Right hindlimb (tissue), 1 donor: ENCODE measurements at places on chromosomes 7 and 10.

- no peak for DNase-seq
These were observed 777.7 kb downstream of the PHTF2 start for GRCh38 chr7:78576236-78576635.

DNA sequence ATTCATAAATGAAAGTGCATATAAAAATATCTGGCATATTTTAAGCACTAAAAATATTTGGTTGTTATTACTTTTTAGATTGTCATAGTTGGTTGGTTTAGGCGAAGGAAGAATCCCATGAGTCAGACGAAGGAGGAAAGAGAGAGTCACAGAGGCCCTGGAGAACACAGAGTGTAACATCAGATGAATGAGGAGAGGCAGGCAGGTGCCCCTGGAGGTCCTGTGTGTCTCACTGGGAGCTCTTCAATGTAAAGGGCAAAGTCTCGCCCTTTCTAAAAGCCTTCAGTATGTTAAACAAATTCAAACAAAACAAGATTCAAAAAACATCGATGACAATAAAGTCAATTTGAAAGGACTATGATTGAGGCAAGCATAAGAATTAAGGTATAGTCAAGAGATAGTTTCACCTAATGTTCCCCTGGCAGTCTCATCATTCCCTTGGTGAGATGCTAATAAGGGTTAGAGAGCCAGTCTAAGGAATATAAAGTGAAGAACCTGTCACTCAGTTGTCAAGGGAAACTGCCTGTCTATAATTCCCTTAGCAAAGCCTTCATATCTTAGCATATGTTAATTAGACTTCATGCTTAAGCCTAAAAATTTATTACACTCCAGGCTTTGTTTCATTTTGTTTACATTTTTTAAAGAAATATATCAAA is 194.3 kb downstream of the TPK1 start:
- no peak for DNase-seq

DNA sequence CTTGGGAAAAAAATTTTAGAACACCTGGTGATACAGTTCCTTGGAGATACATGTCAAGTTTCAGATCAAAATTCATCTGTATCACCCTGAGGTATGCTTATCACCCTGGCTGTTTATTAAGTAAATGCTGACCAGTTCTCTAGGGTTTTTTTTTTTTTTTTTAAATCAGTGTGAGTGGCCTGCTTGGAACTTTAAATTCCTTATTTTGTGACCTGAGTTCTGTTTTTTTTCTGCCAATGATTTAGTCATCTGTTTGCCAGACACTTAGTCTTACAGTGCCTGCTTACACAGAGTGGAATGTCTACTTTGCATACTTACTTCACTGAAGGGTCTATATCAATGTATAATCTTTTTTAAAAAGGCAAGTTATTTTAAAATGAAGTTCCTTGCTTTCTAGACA is 1.8 kb downstream of the TSPAN13 start:
- no peak for DNase-seq

- peak; percentile 24 for DNase-seq
These were observed 290.8 kb downstream of the NXPH1 start for GRCh38 chr7:8724080-8724718.

- DNase-seq, result no peak
These were observed 28.5 kb downstream of the CHCHD3 start for GRCh38 chr7:133053321-133053891.

DNA sequence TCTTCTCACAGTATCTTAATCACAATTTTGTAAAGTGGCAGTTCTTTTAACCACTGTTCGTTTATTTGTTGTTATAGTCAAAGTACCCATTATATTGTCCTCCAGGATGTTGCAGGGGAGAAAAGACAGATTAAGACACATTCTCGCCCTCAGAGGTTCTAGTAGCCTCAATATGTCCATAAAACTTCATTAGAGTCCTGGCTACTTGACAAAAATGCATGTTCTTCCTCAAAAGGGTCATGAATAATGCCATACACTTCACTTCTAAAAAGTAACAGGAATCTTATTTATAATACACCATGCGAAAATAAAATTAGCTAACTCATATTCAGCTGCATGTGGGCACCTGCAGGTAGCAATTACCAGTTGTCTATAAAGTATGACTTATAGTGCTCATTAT is 109.3 kb upstream of the ANK3 start:
- no peak for DNase-seq

DNA sequence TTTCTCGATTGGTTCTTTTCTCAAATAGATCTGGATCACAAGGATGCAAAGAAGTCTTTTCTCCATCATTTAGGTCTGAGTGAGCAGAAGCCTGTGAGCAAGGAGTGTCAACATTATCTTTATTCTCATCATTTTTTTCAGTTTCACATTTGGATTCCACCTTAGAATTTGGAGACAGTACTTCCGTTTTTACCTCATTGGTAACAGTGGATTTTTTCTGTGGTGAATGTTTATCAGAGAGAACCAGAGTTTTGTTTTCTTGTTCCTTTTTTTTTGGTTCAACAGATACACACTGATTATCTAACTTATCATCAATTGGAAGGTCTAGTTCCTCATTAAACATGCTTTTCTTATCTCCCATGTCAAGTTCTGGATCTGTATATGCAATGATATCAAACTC is 151.3 kb downstream of the GALNT11 start:
- DNase-seq, result no peak

DNA sequence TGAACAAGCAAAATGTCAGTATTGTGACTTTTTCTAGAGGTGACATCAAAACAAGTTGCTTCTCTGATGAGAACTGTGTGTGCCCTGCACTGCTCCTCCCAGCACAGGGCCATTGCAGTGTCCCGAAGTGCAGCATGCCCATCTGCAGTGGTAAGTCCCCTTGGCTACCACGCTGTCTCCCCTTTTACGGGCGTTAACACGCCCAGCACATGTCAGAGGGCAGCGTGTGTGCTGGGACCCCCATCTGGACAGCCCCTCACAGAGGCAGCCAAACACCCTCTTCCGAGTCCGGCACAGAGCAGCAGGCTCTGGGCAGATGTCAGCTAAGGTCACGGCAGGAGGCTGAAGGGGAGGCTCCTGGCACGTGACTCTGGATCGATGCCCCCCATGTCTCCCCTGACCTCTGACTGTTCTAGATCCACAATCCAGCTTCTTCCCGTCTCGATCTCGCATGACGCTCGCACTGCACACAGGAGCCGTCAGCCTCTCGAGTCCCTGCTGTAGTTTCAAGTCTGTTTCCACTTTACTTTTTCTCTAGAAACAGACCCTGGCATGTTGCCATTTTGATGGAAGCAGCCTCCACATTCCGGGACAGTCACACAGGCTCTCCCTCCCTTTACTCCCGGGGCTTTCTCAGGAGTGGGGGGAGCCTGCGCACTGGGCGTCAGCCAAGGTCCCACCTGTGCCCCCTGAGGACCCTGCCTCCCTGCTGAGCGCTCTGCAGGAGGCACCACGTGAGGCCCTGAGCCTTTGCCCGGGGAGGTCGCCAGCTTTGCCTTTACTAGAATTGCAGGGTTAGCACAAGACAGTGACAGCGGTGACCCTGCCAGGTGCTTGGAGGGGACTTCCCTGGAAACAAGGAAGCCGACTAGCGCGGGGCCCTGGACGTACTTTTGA is 133.8 kb downstream of the TCERG1L start:
- peak; percentile 30 for DNase-seq

DNA sequence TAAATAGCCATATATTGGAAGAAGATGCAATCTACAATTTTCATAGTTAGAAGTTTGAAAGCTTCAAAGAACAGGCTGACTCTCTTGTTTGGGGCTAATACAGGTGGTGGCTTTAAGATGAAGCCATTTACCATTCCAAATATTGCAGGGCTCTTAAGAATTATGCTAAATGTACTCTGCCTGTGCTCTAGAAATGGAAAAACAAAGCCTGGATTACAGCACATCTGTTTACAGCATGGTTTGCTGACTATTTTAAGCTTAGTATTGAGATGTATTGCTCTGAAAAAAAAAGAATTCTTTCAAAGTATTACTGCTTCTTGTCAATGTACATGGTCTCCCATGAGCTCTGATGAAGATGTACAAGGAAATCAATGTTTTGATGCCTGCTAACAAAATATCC is 34.2 kb downstream of the AGMO start:
- no peak for DNase-seq

DNA sequence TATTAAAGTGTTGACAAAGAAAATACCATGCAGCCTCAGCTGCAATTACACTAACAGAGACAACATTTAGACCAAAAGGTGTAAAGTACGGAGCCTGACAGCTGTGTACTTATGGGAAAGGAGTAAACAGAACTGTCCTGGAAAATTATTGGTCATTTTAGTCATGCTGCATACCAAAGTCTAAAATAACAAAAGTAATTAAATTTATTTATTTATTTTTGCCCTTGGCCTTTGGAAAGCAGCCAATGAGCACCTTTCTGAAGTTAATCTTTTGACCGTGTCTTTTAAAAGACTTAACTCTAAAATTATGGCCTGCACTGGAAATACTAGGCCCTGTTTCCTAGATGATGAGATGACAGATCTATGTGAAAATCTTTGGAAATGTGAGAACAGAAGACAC is 597.6 kb downstream of the NXPH1 start:
- DNase-seq, result no peak

- DNase-seq, result no peak
These were observed 63.6 kb downstream of the MARCHF5 start for GRCh38 chr10:92354587-92354986.

DNA sequence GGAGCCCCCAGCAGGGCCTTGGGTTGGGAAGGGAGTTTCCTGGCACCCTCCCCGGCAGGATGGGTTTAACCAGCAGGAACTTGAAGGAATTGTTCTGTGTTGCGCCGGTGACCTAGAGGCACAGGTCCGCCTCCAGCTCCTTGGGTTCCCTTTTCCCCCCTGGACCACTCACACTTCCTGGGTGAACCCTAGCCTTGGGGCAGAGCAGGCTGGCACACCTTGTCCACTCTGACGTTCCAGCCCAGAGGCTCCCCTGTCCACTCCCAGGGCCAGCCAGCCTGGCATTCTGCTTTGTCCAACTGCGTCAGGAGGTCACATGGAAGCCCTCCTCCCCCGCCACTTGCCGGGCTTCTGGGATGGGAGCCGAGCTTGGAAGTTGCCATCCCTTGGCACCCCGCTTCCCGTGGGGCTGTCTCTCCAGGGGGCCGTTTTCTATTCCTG is 25.8 kb downstream of the TMEM120A start:
- peak; percentile 19 for DNase-seq

- no peak for DNase-seq
These were observed 87.2 kb upstream of the DUSP5 start for GRCh38 chr10:110410329-110411046.

DNA sequence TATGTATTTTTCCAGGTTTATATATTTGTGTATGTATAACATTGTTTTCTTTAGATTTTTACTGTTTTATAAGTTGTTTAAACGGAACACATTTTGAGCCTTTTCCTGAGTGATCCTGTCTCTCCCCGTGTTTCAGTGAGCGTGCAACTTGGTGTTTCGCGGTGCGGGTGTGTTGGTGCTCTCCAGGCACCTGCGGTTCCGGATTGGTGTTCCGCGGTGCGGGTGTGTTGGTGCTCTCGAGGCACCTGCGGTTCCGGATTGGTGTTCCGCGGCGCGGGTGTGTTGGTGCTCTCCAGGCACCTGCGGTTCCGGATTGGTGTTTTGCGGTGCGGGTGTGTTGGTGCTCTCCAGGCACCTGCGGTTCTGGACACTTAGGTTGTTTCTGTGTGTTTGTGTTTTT is 20.6 kb downstream of the DYNC2I1 start:
- no peak for DNase-seq

GRCh38 chr10:108112218-108112617 is 947.7 kb upstream of the SORCS1 start:
- DNase-seq, result no peak

- no peak for DNase-seq
These were observed 595.2 kb downstream of the AUTS2 start for GRCh38 chr7:70193514-70193913.

DNA sequence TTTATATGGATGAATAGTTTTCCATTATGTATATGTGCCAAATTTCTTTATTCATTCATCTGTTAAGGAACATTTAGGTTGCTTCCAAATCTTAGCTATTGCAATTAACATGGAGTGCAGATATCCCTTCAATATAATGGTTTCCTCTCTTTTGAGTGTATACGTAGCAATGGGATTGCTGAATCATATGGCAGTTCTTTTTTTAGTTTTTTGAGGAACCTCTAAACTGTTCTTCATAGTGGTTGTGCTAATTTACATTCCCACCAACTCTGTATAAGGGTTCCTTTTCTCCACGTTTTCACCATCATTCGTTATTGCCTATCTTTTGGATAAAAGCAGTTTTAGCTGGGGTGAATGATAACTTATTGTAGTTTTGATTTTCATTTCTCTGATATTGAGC is 46.5 kb downstream of the FAS start:
- no peak for DNase-seq

DNA sequence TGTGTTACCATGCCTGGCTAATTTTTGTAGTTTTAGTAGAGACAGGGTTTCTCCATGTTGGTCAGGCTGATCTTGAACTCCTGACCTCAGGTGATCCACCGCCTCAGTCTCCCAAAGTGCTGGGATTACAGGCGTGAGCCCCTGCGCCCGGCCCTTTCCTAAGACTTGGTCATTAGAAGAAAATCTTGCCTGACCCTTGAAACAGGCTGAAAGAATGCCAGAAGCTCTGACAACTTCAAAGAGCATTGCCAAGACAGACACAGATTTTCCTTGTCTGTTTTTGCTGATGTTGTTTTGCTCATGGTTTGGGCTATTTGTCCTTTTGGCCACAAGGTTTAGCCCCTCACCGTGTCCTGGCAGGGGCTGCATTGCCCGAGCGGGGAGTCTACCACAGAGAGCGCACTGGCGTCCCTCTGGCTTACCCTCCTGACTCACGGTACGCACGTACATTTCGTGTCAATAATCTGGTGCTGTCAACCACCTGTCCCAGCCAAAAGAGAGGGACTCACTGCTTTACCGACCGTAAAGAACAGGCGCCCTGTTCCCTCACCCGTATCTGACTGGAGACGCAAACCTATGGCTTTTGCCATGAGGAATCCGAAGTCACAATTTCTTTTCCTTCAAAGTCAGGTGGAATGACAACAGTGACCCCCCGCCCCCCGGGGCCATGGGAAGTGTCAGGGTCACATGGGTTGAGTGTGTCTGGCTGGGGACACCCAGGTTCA is 10.1 kb upstream of the INPP5A start:
- peak; percentile 17 for DNase-seq

GRCh38 chr7:12754179-12754578 is 66.7 kb downstream of the ARL4A start:
- DNase-seq, result no peak

- DNase-seq, result no peak
These were observed 851 bp downstream of the KIFBP start for GRCh38 chr10:68989317-68989990.

DNA sequence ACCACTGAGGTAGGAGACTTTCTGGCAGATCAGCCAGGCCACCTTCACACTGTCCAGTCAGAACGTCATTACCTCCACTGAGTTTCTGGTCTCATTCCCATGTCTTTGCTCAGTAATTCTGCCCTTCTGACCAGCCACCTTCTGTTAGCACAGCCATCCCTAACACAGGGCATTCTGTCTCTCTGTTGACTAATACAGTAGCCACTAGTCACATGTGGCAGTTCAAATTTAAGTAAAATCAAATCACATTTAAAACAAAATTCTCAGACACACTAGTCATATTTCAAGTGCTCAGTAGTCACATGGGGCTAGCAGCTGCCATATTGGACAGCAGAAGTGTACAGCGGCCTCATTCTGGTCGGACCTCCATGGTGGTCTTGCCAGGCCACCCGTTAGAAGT is 7.4 kb downstream of the CPSF4 start:
- no peak for DNase-seq
